ENCODE measurements at places on chromosomes 2 and 18. TPM values are rescaled to one million over a fixed set of nuclear protein-coding genes. Genes with fewer than 3 reads are reported as not detected.

GRCh38 chr2:136324966-136325365, 207.0 kb upstream of the CXCR4 start:
- no peak overlapping the region for H3K27ac ChIP-seq
- no peaks in the 10 kb centered on the region for H3K4me1 ChIP-seq
- no peaks in the 10 kb centered on the region for H3K36me3 ChIP-seq
- no peaks in the 10 kb centered on the region for H3K27me3 ChIP-seq

GRCh38 chr2:165293440-165294420, 54.5 kb downstream of the SCN2A start:
- H3K27ac ChIP-seq = no peak overlapping the region
- H3K4me3 ChIP-seq = no peak overlapping the region
- no peaks in the 10 kb centered on the region for H3K36me3 ChIP-seq
- H3K4me1 ChIP-seq = no peaks in the 10 kb centered on the region

DNA sequence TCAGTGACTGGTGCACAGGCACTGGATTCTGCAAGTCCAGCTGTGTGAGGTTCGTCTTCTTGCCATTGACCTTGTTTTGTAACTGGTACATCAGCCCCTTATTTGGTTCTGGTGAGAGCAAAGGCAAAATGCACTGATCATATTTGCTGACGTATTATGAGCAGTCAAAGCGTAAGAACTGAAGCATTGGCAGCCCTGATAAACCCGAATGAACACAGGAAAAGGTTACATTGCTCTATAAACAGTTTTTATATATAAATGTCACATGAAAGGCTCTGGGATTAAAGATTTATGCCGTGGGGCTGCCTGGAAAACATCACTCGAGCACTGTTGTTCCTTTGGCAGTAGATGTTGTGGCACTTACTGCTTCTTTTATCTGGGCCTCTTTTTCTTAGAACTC, 167.9 kb downstream of the IRS1 start:
- DNase-seq = peak; percentile 63
- H3K36me3 ChIP-seq = no peaks in the 10 kb centered on the region
- peaks cover 10% of the 10 kb centered on the region for H3K27me3 ChIP-seq
- H3K4me3 ChIP-seq = no peak overlapping the region

DNA sequence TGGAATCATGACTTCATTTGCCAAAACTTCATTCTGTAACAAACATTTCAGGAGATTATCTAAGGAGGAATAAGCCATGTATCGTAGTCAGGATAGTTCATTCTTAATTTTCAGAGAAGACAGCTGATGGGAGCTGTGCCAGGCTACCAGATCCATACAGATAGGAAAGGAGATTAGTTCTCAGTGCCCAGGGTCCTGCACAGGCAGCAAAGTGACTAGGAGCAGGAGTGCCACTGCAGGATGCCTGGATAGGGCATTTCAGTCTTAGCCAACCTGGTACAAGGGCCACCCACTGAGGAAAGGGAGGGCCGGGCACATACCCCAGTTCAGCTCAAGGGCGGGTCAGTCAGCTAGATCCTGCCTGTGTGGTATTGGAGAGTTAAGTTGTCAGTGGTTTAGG, 6.7 kb upstream of the OSR1 start:
- H3K27me3 ChIP-seq = peaks cover 19% of the 10 kb centered on the region
- H3K4me1 ChIP-seq = peaks cover 4% of the 10 kb centered on the region
- H3K27ac ChIP-seq = no peak overlapping the region
- no peak overlapping the region for H3K4me3 ChIP-seq
- H3K36me3 ChIP-seq = no peaks in the 10 kb centered on the region

Gene HOXD12
- not detected for polyA plus RNA-seq

Gene PELI1
- 32.6 TPM for polyA plus RNA-seq
